ENCODE measurements at places on chromosomes 1 and 21.

GRCh38 chr1:10519016-10519417 lies 44.3 kb downstream of the PEX14 start:
- DNase-seq: no peak

GRCh38 chr1:84693005-84693404 lies 2.7 kb upstream of the SSX2IP start:
- peak; percentile 36 for DNase-seq

DNA sequence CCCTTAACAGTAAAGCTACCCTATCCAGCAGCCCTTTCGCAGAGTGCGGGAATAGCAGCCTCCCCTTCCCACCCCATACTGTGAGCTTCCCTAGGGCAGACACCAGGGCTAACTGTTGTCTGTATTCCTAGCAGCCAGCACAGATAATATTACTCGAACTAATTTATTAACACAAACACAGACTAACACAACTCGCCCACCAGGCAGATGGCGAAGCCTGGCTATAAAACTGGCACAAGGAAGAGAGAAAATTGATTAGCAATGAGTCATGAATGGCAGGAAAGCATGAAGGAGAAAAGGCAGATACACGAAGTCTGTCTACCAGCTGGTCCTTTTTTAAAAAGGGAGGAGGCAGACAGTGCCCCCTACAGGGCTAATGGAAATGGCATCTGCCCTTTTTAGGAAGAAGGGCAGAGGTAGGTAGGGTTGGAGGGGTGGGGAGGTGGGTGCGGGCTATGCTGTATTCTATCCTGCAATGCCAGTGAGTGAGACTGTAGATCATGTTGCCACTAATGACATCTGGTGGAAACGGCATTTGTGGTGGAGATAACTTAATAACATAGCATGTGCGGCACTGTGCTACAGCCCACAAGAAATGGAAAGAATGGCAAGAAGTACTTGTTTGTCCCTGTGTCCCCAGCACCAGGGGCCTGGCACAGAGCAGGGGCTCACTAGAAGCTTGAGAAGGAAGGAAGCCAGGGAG lies 30.6 kb upstream of the CTPS1 start:
- peak; percentile 76 for DNase-seq

DNA sequence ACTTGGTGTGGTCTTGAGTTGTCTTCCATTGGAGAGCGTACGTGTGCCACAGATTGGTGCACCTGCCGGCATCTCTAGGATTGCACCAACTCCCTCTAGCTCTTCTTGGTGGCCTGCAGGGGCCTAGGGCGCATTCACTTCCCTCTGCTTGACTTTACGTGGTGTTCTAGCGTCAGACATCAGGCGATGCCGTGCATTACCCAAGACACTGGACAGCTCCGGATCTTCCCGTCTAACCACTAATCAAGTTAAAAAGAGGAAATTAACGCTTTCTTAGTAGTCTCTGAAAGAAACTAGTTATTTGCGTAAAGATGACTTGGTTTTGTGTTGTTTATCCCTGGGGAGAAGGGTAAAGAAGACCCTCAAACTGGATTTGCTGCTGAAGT lies 510 bp upstream of the IL10RB start:
- peak; percentile 80 for DNase-seq

DNA sequence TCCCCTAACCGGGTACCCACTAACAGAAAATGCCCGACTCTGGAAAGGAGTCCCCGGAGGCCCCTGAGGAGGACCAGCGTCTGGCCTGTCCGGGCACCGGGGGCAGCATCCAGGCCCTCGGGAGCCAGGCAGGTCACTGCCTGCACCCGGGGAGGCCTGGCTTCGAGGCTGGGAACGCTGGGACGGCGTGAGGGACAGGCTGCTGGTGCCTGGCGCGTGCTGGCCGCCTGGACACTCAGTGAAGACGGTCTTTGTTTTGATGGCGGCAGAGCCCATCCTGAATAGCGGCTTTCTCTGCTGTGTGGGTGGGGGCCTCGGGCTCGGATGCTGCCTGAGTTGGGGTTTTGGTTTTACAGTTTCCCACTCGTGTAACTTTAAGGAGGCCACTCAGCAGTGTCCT lies 37.6 kb downstream of the PRKCZ start:
- peak; percentile 88 for DNase-seq

DNA sequence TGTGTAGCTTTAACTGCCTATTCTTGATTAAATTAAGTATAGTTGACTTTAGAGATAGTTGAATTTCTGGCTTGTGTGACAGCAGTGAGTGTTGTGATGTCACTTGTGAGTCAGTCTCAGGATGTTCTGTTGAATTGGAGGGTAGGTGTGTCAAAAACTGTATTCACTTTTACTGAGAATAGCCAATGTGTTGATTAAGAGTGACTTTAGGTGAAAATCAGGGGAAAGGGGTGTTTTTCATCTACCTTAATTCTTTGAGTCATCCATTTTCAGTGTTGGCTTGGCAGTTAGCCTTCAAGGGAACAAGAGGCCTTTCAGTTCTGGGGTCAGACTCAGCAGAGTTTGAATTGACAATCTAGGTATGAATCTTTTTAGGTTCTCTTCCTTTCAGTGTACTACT lies 75.9 kb downstream of the CDC14A start:
- DNase-seq: no peak

DNA sequence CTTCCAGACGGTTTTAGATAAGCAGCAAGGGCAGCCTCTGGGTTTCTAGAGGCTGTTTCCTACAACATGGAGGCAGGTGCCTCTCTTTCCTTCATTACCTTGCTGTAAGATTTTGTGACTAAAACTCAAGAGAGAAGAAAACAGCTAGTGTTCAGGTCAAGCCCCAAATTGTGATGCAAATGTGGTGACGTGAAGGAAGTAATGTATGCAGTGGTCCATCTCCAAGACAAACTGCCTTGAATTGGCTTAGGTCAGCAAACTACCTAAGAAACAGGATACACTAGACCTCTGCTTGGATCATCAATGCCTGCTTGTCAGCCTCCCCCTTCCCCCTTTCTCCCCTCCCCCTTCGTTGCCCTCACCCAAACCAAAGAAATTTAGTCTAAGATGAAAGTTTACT lies 28.9 kb upstream of the RIPK4 start:
- no peak for DNase-seq

DNA sequence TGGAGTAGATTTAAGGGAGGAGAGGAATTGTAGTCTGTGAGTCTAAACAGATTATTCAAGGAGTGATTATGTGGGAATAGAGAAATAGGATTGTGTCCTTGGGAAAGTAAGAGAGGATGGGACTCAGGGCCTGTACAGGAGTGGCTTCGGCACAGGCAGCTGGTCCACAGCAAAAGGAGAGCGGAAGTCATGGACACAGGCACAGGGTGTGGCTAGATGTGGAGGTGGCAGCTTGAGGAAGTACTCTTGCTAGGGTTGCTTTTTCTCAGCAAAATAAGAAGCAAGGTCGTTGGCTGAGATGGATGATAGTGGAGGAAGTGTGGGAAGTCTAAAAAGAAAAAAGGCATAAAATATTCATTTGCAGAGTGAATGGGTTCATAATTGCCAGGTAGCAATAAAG lies 18.5 kb upstream of the ZNF648 start:
- no peak for DNase-seq

DNA sequence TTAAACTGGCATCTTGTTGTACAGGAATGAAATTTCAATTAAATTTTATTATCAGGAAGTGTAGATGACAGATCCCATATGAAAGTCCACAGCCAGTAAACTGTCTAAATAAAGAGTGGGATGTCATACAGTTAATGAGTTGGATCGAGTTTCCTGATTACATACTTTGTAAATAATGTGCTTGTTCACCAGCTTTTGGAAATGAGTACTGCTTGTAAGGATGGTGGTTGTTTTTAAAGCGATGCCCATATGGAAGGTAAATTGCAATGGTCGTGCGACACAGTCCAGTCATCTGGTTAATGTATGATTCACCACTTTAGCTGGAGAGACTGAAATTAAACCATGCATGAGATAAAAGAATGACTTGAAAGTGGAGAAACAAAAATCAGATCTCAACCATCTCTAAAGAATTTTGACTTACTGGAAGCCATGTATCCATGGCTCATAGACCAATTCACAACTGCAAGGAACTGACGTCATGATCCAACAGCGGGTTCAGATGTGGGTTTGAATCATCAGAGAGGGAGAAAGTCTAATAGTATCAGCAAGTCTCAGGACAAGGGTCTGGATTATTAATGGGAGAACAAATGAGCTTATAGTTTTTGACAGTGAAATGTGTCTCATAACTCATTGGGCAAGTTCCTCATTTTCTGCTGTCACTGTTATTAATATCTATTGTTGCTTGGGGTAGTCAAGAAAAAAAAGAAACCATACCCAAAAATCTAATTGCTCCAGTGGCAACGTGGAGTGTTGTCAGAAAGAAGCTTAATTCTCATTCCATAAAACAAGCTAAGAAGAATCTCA lies 49.0 kb downstream of the MAP10 start:
- no peak for DNase-seq

DNA sequence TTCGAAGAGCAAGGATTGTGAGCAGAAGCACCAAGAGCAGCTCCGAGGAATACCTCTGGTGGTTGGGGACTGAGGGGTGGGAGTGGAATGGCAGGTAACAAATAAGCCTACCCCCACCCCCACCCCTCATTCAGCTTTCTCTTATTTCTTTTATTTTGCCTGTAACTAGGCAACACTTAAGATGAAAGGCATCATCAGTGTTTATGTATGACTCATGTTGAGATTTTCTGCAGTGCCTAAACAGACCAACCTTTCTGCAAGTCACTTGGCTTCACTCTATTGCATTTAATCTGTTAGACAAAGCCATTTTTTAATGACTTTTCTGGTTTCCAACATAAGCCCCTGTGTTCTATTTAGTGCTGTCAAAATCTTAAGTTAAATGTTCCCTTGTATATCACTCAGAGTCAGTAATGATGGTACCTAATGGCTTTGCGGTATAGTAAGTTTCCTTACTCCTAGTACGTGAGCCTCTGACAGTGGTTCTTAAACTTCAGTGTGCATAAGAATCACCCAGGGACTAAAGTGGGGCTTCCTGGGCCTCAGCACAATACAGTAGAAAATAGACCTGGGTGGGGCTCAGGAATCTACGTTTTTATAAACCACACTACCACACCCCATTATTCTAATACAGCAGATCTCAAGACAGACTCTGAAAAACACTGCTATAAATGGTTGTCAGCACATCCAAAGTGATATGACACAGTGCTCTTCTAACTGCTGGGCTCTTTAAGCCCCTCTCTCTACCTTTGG lies 19.9 kb downstream of the CASQ2 start:
- DNase-seq: no peak

GRCh38 chr1:228471154-228471761 lies 15.9 kb upstream of the RNF187 start:
- no peak for DNase-seq

GRCh38 chr1:50426108-50426700 lies 3.0 kb upstream of the DMRTA2 start:
- DNase-seq: no peak

All from pons (tissue), 1 donor.